MCF 10A (cell line): ENCODE measurements at places on chromosomes 2 and 18. TPM values are rescaled to one million over a fixed set of nuclear protein-coding genes. Genes with fewer than 3 reads are reported as not detected.

Gene RNF125
- total RNA-seq: 3.5 and 6.2 TPM in 2 replicates

Gene CRACDL
- total RNA-seq: 12.9 and 13.0 TPM in 2 replicates

GRCh38 chr2:71555798-71556454 lies 102.6 kb downstream of the DYSF start:
- DNase-seq: no peak

Gene CNDP2
- 194 and 219 TPM in 2 replicates for total RNA-seq

DNA sequence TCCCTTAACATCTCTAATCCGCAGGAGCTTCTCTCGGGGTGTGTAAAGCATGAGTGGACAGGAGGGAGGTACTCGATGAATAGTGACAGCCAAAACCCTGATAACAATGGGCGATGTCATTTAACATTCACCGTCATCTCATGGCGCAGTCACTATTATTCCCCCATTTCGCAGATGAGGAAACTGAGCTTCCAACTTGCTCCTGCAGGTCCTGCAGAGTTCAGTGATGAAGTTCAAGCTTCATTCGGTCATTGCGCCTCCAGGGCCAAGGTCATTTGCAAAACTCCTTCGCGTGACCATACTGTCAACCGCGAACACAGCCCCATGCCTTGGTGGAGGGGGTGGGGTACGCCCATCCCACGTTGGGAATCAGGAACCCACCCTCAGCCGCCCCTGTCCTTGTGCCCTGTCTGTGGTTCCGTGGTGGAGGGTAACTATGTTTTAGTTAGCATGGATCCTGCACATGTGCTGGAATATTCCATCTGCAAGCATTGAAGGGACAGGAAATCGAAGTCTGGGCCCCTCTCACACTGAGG lies 215.5 kb downstream of the TFCP2L1 start:
- DNase-seq: no peak

DNA sequence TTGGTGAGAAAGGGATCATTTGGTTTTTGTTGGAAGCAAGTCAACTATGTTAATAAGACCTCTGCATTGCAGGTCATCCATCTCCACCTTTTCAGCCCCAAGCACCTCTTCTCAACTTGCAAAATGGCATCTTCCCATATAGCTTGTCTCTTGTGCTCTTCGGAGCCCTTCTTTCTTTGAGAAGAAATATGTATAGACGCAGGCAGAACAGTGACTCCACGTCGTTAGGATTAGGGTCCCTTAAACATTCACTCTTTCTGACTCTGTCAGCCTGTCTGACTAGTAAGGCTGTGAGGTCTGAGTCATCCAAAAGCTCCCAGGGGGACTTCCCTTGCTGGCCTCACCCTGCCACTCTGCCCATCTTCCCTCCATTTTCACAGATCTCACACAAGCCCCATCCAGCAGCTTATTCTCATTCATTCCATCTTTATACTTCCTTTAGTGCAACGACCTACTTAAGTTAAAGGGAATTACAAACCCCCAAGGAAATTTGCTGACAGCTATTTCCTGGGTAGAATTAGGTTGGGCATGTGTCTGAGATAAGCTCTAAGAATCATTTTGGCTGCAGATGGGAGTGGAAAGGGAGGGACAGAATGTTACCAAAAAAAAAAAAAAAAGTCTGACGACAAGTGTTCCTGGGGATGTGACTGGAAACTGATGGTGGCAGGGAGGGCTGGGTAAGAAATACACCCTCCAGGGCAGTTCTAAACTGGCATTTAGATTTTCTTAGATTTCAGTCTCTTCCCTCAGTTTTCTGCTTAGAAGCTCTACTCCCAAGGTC lies 37.7 kb upstream of the MEX3C start:
- peak; percentile 67 for DNase-seq

- no peak for DNase-seq
These were observed 94.2 kb upstream of the SLC39A10 start for GRCh38 chr2:195562570-195563566.

Gene CASP10
- 0.19 and 0.27 TPM in 2 replicates for total RNA-seq

GRCh38 chr18:79515331-79515730 lies 119.6 kb downstream of the NFATC1 start:
- DNase-seq: no peak

DNA sequence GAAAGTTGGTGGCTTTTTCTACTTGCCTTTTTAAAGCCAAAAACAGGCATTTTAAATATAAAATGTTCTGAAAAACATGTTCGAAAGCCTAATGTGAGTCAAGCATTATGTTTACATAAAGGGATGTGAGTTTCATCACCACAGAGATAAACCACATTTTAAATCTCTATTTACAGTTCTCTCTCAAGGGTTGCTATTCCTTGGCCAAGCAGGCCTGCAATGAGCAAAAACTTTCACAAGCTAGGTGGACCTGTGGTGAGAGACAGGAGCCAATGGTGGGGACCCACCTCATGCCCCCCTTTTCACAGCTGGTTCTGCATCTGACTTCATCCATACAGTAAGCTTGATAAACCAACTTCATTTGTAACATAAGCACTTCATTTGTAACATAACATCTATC lies 65.1 kb downstream of the CUL3 start:
- DNase-seq: peak; percentile 60

- DNase-seq: no peak
These were observed 68.9 kb upstream of the CAB39 start for GRCh38 chr2:230643576-230644291.

Gene PTH2R
- total RNA-seq: not detected in 2 replicates

- no peak for DNase-seq
These were observed 54.6 kb downstream of the DCC start for GRCh38 chr18:52394602-52395001.

- DNase-seq: no peak
These were observed 21.8 kb downstream of the COLEC12 start for GRCh38 chr18:478681-479080.

- DNase-seq: no peak
These were observed 98.3 kb upstream of the ID2 start for GRCh38 chr2:8583400-8584173.

DNA sequence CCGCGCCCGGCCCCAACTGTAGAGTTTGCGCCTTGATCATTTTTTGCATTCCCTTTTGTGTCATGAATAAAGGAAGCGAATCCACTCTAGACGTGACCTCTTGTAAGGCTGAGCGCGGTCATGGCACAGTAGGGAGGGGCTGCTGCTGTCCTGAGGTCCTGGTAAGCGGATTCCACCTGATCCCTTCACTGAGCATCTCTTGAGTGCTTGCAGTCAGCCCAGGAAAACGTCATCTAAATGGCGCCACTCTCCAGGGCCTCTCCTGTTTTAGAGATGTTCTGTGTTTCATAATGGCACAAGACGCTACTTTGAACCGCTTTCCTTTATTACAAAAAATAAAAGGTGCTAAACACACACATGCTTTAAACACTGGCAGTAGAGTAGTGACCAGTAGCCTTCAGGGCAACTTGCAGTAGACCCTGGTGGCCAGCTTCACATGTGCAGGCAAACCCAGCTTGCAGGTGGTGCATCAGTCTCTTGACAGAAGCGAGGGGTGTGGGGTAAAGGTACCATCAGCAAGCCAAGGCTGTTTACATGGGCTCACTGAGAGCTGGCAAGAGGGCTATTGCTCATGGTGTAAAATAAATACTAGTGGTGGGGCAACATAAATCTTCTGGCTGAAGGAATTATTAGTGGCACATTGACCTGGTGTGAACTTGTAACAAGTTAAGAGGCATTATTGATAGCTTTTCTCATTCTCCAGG lies 43.0 kb upstream of the ACKR3 start:
- no peak for DNase-seq

DNA sequence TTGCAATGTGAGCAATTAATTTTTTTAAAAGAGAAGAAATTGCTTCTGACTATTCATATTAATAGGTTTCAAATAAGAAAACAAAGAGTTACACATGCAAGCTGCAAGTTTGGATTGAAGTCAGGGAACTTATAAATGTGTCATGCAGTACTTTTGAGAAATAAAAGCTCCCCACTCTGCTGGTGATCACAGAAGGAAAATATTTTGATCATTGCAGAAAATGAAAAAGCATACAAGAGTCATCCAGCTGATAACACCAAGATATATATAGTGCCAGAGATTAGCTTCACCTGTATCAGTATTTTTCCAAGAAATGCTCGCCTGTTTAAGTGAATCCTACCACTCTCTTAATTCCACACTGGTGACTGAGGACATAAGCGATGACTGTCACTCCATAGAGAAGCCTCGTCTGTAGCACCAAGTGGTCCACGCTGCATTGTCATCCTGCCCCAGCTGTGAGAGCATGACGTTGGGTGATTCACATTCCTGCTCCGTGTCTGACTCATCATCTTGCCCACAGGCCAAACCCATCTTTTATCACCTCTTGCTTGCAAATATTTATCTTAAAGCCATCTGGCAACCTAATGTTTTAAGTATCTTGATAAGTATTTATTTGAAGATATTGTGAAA lies 178.0 kb downstream of the ASXL3 start:
- DNase-seq: peak; percentile 57

DNA sequence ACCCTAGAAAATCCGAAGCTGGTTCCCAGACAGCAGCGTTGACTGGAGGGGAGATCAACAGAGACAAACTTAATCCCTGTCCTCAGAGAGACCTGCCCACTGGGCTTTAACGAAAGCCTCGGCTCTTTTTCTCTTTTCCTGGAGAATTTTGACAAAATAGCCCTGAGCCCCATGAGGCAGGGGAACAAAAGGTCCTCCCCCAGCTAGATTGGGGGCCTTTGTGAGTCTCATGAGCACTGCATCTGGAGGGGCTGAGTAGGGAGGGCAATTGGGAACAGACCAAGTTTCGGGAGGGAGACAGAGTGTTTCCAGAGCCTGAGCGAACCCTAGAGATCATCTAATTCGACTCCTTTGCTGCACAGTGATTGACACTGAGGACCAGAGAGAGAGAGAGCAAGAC lies 123.9 kb upstream of the HAAO start:
- DNase-seq: no peak

GRCh38 chr2:195613922-195614321 lies 43.1 kb upstream of the SLC39A10 start:
- DNase-seq: peak; percentile 33

Gene BABAM2
- 45.1 and 57.6 TPM in 2 replicates for total RNA-seq

- peak; percentile 79 for DNase-seq
These were observed 1085.4 kb upstream of the NRXN1 start for GRCh38 chr2:52117299-52117698.

- no peak for DNase-seq
These were observed 36.9 kb downstream of the REEP1 start for GRCh38 chr2:86300496-86300895.

DNA sequence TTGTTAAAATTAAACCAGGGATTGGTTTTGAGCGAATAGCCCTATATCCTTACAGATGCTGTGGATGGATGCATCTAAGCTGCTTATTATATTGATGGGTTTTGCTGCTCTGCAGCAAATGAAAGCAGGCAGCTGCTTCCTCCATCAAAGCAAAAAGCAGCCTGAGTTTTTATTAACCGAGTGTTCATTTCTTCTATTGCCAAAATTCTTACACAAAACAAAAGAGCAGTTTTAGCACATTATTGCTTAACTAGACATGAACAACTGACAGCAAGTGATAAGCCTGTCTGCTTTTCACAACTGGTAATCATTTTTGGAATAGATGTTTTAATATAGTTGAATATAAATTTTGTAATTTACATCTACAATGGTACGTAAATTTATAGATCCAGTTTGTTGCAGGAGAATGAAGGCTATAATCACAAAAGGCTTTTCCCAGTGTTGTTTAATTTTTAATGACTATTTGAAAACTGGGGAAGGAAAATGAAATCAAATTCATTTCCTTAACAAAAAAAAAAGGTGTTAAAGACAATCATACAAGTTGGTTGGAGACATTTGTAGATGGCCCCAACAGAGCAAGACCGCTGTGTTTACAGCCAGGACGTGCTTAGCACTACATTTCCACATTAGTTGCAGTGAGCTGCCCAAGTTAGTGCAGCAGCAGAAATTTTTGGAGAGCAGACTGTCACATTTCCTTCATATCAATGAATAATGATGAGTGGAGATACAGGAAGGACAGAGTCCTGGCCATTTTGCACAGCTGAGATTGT lies 253.6 kb upstream of the SIX3 start:
- no peak for DNase-seq

DNA sequence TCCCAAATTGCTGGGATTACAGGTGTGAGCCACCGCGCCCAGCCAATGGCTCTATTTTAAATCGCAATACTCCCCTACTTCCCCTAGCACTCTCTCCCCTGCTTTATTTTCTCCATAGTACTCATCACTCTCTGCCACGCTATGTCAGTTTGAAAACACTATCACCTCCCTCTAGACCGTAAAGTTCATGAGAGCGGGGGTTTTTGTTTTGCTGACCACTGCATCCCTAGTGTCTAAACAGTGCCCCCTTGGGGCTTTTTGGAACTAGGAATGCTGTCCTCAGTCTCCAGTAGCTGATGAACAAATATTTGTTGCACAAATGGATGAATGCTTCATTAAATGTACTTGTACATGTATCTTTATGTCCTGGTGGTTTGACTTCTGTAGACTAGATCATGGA lies 44.1 kb downstream of the ATOH8 start:
- peak; percentile 59 for DNase-seq

DNA sequence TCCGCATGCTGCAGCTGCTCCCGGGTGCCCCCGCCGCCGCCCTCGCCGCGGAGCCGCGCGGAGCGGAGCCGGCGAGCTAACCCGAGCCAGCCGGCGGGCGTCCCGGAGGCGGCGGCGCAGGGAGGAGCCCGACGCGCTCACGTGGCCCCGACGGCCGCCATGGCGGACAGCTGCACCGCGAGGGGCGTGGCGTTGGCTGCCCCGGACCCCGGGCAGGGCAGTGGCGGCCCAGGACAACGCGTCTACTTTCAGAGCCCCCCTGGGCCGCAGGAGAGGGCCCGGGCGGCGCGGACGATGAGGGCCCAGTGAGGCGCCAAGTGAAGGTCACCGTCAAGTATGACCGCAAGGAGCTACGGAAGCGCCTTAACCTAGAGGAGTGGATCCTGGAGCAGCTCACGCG lies 30.0 kb upstream of the CCNYL1 start:
- DNase-seq: no peak

GRCh38 chr18:61896757-61897156 lies 4.0 kb upstream of the RNF152 start:
- DNase-seq: peak; percentile 96

- DNase-seq: no peak
These were observed 131.9 kb upstream of the SPATS2L start for GRCh38 chr2:200174433-200175216.

Gene ITPRIPL1
- total RNA-seq: not detected in 2 replicates

DNA sequence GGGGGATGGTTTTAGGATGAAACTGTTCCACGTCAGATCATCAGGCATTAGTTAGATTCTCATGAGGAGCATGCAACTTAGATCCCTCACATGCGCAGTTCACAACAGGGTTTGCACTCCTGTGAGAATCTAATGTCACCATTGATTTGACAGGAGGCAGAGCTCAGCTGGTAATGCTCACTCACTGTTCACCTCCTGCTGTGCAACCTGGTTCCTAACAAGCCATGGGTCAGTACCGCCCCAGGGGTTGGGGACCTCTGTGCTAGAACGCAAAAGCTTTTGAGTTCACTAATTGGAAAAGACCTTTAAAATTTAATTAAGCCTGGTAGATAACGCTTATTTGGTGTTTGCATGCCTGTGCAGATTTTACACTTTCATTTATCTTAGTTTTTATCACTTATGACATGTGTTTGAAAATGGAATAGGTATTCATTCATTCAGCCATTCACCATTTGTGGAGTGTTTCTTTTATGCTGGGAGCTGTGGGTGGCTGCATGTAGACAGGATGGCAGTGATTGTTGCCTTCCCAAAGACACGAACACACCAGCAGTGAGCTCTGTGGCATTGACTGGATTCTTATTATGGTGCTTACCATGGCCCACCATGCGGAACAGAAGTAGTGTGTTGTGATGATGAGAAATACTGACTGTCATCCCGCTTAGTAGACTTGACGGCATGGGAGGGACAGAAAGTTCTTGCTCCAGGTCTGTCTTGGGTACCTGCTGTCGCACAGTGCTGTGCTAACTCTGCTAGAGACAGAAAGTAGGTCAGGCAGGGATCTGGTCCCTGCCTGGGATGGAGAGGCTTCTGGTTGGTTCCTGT lies 6.4 kb downstream of the RAB31 start:
- no peak for DNase-seq
